RPMI7951 (cell line): ENCODE measurements at places on chromosomes 11 and 22.

- no peak for DNase-seq
These were observed 3.1 kb downstream of the CERK start for GRCh38 chr22:46734830-46735453.

DNA sequence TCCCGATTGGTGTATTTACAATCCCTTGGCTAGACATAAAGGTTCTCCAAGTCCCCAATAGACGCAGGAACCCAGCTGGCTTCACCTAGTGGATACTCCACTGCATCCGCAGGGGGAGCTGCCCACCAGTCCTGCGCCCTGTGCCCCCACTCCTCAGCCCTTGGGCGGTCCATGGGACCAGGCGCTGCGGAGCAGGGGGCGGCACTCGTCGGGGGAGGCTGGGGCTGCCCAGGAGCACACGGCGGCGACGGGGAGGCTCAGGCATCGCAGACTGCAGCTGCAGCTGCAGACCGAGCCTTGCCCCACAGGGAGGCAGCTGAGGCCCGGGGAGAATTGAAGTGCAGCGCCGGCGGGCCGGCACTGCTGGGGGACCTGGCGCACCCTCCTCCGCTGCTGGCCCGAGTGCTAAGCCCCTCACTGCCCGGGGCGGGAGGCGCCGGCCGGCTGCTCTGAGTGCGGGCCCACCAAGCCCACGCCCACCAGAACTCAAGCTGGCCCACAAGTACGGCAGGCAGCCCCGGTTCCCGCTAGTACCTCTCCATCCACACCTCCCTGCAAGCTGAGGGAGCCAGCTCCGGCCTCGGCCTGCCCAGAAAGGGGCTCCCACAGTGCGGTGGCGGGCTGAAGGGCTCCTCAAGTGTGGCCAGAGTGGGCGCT lies 12.2 kb upstream of the SIK3 start:
- DNase-seq: no peak

GRCh38 chr11:125903711-125904659 lies at the start of gene DDX25:
Gene DDX25 (plus strand): TSS chr11:125904508. CDS start chr11:125904518, 10 bp downstream.
- DNase-seq: no peak

DNA sequence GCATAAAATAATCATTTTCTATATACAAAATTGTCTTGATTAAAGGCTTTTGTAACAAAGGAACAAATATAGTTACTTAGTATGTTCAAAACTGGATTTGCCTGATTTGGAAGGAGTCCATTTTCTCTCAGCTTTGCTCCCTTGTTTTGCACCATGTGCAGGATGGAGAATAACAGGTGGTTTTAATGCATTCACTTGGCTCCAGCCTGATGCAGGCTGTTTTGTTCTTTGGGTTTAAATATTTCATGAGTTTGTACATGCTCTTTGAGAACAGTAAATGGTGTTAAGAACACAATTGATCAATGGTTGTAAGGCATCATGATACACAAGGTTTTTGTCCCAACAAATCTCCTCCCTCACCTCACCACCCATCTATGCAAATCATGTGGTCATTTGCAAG lies 886.9 kb upstream of the CCDC90B start:
- DNase-seq: no peak

- DNase-seq: no peak
These were observed 226.3 kb downstream of the SBF2 start for GRCh38 chr11:10067629-10068300.

GRCh38 chr11:101914341-101914737 lies 471 bp upstream of the CEP126 start:
- DNase-seq: peak; percentile 17

DNA sequence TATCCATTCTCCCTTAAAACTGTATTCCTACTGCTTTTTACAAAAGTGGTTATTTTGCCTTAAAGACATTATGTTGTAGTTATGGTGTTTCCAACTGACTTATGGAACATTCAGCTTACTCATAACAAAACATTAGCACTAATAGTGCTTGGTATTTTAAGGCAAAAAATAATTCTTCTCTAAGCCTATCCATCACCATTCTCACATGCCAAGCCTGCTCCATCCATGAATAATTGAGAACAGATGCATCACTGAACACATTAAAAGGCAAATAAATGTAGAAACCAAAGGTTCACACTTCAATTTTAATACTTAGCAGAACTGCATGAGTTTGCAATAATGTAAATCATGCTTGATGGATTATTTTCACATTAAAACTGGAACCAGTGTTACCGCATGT lies 42.3 kb upstream of the DDI1 start:
- DNase-seq: no peak

DNA sequence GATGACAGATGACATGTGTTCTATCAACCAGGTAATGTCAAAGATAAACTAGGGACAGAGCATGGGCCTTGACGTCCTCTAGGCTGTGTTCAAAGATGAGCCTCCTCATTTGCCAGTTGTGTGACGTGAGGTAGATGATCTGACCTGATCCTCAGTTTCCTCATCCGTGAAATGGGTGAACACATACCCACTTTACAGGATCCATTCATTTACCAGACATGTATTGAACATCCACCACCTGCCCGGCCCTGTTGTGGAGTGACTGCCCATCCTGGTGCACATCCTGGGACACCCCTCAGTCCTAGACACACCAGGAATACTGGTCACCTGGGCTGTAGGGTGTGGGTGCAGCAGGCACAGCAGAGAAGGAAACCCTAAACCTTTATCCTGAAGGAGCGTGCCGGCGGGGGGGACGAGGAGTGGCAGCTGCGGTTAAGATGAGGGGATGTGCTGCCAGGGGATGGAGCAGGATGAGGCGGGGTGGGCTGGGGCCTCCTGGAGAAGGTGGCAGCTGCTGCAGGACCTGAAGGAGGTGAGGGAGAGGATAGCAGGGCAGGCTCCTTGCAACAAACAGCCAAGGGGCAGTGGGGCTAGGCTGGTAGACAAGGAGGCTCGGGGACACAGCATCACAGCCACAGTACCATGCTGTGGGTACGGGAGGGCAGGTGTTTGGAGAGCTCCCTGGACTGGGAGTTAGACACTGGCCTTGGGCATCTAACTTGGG lies 8.4 kb downstream of the CLDN5 start:
- no peak for DNase-seq

GRCh38 chr11:114262681-114263512 lies 33.3 kb upstream of the NNMT start:
- DNase-seq: peak; percentile 47

DNA sequence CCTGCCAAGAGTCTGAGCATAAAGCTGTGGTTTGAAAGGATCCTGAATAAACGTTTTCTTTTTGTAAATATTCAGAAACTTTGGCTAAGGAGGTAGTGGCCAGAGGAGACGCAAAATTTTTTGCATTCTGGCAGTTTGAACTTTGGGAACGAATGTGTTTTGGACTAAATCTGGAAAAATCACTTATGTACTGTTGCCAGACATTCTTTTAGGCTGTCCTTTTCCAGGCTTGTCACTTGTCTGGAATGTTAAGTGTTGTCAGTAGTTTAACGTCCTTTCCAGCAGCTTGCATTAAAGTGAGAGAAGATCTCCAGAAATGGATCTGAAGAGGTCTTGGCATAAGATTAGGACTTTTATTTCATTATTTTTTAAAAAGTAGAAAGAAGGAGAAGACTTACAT lies 18.5 kb downstream of the SPECC1L start:
- DNase-seq: peak; percentile 77

DNA sequence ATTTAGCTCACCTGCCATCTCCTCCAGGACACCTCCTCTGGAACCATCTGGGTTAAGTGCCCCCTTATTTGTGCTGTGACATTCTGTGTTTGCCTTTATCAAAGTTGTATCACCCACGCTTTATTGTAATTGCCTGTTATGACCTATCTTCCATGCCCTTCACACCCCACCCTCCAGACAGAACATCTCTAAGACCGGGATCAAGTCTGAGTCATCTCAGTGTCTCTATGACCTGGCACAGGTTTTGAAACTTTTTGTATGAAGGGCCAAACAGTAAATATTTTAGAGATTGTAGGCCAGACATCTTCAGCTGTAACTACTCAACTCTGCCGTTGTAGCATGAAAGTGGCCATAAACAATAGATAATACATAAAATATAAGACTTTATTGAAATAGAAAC lies 161.8 kb downstream of the SPON1 start:
- DNase-seq: no peak

- DNase-seq: no peak
These were observed 5.1 kb downstream of the CHEK2 start for GRCh38 chr22:28736301-28737155.

DNA sequence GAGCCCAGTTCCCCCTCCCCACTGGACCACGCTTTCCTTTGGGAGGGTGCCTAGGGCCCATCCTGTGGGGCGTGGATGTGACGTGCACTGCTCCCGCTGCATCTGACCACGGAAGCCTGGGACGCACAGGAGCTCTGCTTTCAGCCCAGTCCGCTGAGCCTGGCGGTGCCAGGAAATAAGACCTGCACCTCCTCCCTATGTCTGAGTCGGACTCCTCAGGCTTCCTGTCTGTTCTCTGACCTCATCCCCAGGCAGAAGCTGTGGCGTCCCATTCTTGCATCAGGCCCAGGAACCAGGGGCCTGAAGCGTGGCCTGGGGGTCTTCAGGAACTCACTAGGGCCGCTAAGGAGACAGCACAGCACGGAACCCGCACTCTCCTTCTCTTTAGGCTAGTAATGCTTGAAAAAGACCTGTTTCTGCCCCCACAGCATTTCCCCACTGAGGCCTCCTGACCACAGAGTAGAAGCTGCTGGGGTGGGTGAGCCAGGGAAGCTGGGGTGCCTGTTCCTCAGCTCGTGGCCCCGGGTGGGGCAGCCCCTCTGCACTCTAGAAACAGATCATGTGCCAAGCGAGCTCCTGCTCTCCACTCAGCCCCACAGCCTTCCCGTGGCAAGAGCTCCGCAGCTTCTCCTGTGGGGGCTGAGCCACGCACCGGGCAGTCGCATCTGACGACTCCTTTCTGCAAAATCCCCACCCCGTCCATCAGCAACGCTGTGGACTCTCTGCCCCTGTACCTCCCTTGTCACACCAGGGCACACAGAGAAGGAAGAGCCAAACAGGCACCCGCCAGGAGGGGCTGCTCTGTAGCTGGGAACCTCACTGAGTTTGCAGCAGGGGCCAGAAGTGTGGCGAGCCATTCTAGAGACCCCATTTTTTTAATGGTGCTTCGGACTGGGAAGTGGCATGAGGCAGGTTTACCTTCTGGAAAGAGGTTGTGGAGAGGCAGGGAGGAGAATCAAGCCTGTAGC lies 22.6 kb downstream of the MOV10L1 start:
- peak; percentile 37 for DNase-seq

DNA sequence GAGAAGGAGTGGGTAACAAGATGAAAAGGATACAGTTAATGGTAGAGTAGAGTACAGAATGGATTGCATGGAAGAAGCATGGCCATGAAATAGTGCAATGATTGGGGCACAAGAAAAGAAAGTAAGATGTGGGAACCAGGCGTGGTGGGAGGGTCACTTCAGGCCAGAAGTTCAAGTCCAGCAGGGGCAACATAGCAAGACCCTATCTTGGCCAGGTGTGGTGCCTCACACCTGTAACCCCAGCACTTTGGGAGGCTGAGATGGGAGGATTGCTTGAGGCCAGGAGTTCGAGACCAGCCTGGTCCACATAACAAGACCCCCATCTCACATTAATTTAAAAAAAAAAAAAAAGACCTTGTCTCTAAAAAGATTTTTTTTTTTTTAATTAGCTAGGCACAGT lies 1.4 kb upstream of the C11orf52 start:
- DNase-seq: no peak

GRCh38 chr22:32623943-32624342 lies 149.3 kb downstream of the FBXO7 start:
- peak; percentile 64 for DNase-seq

GRCh38 chr22:24379536-24379935 lies 47.9 kb upstream of the ADORA2A start:
- DNase-seq: no peak

DNA sequence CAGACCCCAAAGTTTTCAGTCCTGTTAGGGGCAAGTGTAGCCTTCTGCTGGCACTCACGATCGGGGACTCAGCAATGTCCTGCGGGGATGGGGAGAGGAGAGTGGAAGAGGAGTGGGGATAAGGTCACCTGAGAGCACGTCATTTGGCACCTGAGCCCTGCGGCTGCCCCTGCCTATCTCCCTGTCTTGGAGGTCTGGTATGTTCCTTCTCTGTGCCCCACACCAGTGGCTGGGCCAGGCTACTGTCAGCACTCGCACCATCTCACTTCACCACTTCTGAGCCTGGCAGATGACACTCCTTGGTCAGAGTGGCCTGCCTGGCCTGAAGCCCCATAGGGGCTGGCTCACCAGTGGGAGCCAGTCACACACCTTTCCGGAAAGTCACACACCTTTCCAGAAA lies 20.1 kb upstream of the CHADL start:
- DNase-seq: no peak

- no peak for DNase-seq
These were observed 960.9 kb upstream of the FAT3 start for GRCh38 chr11:91263496-91264365.

DNA sequence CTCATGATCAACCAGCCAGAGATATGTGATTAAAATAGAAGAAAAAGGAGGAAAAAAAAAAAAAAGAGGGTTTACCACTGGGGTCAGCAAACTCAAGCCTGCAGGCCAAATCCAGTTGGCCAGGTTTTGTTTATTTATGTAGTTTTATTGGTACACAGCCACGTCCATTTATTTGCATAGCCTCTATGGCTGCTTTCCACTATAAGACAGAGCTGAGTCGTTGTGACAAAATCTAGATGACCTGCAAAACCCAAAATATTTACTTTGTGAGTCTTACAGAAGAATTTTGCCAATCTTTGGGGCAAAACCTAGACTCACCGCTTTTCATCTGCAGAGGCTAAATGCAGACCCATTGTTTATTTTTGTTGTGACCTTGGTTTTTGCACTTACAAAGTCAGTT lies 87.1 kb downstream of the TENM4 start:
- peak; percentile 26 for DNase-seq

DNA sequence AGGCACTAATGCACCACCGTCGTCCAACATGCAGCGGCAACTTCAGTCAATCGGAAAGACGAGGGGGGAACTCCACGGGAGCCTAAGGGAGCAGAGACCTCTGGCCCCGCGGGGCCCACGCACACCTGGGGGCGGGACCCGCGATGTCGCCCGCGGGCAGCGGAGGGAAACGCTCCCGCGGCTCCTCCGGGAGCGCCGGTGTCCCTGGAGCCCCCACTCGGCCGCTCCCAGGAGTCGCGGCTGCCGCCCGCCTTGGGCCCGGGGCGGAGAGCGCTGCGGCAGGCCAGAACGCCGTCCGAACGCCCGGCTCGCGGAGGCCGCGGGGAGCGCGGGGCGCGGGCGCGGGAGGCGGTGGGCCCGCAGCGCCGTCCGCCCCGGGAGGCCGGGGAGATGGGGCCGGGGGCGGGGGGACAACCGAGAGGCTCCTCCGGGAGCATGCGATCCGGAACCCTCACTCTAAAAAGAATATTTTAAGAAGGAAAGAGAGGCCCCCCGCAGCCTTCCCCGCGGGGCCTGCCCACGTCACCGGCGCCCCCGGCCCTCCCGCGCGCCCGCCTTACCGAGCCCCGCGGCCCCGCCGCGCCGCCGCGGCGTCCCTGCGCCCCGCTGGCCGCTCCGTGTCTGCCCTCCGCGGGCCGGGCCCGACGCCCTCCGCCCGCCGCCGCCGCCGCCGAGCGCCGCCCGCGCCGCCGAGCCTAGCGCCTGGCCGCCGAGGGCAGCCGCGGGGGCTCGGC lies 86.6 kb upstream of the ARHGAP32 start:
- peak; percentile 38 for DNase-seq

GRCh38 chr11:112210890-112211289 lies 15.3 kb upstream of the PTS start:
- no peak for DNase-seq

- peak; percentile 77 for DNase-seq
These were observed at the start of gene PLXNB2 for GRCh38 chr22:50306753-50307749. Gene PLXNB2 (minus strand): TSS chr22:50307646. CDS start chr22:50290584, 17,062 bp downstream.
